Astrocyte (in vitro differentiated cells and primary cell): ENCODE measurements at places on chromosomes 4 and X. TPM values are rescaled to one million over a fixed set of nuclear protein-coding genes. Genes with fewer than 3 reads are reported as not detected.

GRCh38 chr4:39714166-39714565, 16.2 kb downstream of the UBE2K start:
- no peaks in the 10 kb centered on the region for H3K27me3 ChIP-seq
- DNase-seq: no peak
- no peaks in the 10 kb centered on the region for H3K4me1 ChIP-seq
- H3K27ac ChIP-seq: no peak overlapping the region
- H3K36me3 ChIP-seq: no peaks in the 10 kb centered on the region
- H3K4me3 ChIP-seq: no peak overlapping the region

DNA sequence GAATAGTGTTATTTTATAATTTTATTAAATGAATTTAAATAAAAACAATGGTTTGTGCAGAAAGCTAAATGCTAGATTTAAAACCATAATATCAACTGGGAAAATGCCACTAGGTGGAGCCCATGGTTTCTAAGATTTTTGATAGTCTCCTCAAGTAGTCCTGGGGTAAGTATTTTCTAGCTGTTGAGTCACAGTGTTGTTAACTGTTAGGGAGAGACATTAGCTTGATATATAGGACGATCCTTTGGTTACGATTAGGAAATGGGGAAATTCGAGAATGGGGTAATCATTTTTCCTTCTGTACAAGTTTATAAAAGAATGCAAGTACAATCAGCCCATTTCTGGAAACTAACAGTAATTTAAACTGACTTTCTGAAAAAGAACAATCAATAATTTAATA, 378.4 kb downstream of the ANKRD50 start:
- no peaks in the 10 kb centered on the region for H3K36me3 ChIP-seq
- H3K27me3 ChIP-seq: no peaks in the 10 kb centered on the region
- H3K4me1 ChIP-seq: no peaks in the 10 kb centered on the region
- H3K27ac ChIP-seq: no peak overlapping the region
- DNase-seq: peak; percentile 73
- no peak overlapping the region for H3K4me3 ChIP-seq

GRCh38 chr4:176443117-176443516, 123.4 kb downstream of the SPCS3 start:
- H3K36me3 ChIP-seq: no peaks in the 10 kb centered on the region
- peak; percentile 98 for DNase-seq
- peak overlapping the region; percentile 81 for H3K27ac ChIP-seq
- no peak overlapping the region for H3K4me3 ChIP-seq

DNA sequence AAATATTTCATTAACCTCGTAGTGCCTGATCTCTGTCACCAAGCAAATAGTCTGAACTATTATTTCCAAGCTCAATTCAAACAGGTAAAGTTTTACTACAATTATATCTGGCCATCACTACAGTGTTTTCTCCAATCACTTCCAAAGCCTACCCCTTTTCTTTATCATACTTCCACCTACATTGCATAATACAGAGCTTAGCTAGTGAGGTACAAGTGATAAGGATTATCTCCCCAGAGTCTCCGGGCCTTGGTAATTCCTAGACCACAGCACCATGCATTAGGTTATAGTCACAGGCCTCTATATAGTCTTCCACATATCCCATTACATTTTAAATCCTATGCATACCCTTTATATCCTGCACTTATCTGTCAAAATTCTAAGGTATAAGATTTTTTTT, 154.2 kb downstream of the SNCA start:
- DNase-seq: no peak
- H3K27ac ChIP-seq: no peak overlapping the region
- H3K4me3 ChIP-seq: no peak overlapping the region

- H3K27ac ChIP-seq: no peak overlapping the region
- peaks cover 13% of the 10 kb centered on the region for H3K4me1 ChIP-seq
- H3K27me3 ChIP-seq: peaks cover 11% of the 10 kb centered on the region
- H3K4me3 ChIP-seq: no peak overlapping the region
- no peaks in the 10 kb centered on the region for H3K36me3 ChIP-seq
Observed at GRCh38 chr4:143511906-143512305, 1.6 kb upstream of the SMARCA5 start.

DNA sequence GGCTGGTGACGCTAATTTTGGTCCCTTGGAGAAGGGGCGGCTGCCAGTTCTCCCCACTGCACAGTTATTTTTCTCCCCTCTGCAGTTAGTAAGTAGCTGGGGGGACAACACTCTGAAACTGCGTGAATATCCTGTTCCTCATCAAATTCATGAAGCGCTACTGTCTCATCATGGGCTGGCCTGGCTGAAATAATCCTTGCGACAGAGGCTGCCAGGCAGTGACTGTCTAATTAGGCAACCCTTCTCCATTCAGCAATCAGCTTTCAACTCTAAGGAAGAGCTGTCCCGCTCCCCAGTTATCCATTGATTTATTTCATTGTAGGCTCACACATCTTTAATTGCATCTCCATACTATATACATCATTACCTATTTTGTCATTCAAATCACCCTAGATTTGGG, 8.2 kb downstream of the SH3TC1 start:
- no peaks in the 10 kb centered on the region for H3K27me3 ChIP-seq
- H3K27ac ChIP-seq: no peak overlapping the region
- no peaks in the 10 kb centered on the region for H3K36me3 ChIP-seq
- H3K4me1 ChIP-seq: peaks cover 8% of the 10 kb centered on the region
- no peak for DNase-seq
- no peak overlapping the region for H3K4me3 ChIP-seq

DNA sequence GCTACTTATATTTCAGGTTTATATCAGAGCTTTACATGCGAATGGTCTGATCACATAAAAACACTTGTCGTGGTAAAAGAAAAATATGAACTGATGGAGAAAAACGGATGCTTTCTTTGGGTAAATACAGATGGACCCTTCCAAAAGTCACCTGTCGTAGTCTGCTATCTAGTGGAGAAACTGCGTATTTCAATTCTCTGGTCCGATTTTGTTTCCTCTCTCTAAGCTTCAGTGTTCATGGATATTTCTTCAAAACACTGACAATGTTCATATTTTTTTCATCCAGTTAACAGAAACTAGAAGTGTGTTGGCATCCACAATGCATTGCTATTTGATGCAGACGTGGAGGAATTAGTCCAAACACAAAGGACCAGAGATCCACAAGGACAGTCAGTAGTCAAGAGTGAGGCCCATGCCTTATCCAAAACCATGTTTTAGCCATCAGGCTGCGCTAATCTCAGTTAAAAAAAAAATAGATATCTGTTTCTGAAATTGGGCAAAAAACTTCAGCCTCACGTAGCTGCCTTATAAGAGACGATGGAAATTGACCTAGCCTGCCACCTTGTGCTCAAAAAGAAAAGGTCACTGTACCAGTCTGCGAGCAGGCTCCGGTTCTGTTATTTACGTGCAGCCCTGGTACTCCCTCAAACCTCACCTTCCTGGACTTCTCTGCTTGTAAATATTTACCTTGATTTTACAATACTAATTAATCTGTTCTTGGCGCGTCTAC, 16.0 kb downstream of the MEPE start:
- no peaks in the 10 kb centered on the region for H3K36me3 ChIP-seq
- no peaks in the 10 kb centered on the region for H3K27me3 ChIP-seq
- peaks cover 8% of the 10 kb centered on the region for H3K4me1 ChIP-seq

DNA sequence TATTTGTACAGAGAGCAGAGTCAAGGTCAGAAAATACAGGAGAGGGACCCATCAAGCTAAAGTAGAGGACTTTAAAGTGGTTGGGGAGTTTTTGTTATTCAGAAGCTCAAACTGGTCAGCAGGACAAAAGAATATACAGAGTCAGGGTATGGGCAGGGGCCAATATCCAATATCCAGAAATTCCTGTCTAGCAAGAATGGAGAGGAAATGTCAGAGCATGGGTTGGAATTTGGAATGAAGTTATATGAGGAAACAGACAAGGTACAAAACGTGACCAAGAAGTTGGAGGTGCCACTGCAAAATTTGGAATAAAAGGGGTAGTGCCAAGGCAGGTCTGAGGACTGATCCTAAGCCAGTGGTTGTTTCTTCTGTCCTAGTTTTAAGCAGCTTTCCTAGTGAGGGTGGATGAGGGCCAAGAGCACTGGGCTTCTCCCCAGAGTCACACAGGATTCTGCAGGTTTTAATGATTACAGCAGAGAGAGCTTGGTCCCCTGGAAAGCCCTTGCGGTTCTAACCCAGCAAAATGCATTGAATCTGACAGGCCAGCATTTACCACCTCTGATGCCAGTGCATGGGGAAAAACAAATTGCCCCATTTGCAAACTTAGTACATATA, 304.7 kb upstream of the FTHL17 start:
- H3K36me3 ChIP-seq: no peaks in the 10 kb centered on the region
- H3K27ac ChIP-seq: no peak overlapping the region
- no peak overlapping the region for H3K4me3 ChIP-seq

- no peak overlapping the region for H3K4me3 ChIP-seq
- H3K27ac ChIP-seq: no peak overlapping the region
- no peaks in the 10 kb centered on the region for H3K27me3 ChIP-seq
- peaks cover 4% of the 10 kb centered on the region for H3K4me1 ChIP-seq
- no peak for DNase-seq
Observed at GRCh38 chrX:39874202-39874816, 223.4 kb downstream of the BCOR start.

GRCh38 chr4:72076562-72076961, 44.8 kb downstream of the NPFFR2 start:
- H3K36me3 ChIP-seq: no peaks in the 10 kb centered on the region
- peak overlapping the region; percentile 17 for H3K27ac ChIP-seq
- H3K4me3 ChIP-seq: no peak overlapping the region
- no peaks in the 10 kb centered on the region for H3K27me3 ChIP-seq
- H3K4me1 ChIP-seq: peaks cover 6% of the 10 kb centered on the region

DNA sequence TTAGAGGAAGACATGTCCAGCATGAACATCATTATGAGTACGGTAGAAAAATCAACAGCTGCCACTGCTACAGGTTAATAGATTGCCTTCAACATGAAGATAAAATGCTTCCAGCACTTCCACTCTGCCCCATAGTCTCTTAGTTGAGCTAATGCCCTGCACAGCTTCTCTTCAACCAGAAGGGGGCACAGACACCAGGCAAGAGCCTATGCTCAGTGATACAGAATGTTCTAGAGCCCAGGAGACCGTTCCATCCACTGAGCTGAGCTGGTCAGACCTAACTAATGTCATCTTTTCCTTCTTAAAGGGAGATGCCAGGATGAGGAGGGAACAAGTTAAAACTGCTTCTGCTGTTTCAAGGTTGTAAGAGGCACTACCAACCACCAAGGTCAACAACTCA, 42.2 kb downstream of the SMIM10L2A start:
- no peak overlapping the region for H3K27ac ChIP-seq
- no peak overlapping the region for H3K4me3 ChIP-seq
- H3K4me1 ChIP-seq: no peaks in the 10 kb centered on the region
- no peaks in the 10 kb centered on the region for H3K36me3 ChIP-seq
- H3K27me3 ChIP-seq: no peaks in the 10 kb centered on the region

DNA sequence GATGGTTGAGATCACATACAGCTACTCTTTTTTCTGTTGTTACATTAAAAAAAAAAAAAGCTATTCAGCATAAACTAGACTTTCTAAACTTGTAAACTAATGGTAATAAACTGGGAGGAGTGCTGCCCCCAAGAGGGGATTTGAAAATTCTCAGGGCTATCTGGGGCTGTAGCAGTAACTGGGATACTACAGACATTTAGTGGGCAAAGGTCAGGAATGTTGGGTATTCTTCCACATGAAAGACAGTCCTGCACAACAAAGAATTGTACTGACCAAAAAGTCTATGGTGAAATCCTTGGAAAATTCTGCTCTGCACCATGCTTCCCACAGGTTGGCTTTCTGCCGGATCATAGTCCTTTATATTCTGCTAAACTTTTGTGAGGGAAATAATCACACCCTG, 232.6 kb upstream of the BOD1L1 start:
- no peaks in the 10 kb centered on the region for H3K36me3 ChIP-seq
- H3K27me3 ChIP-seq: no peaks in the 10 kb centered on the region
- no peak overlapping the region for H3K4me3 ChIP-seq
- H3K4me1 ChIP-seq: no peaks in the 10 kb centered on the region
- H3K27ac ChIP-seq: no peak overlapping the region
- no peak for DNase-seq

GRCh38 chrX:133444952-133445831, 29.9 kb upstream of the GPC4 start:
- H3K27ac ChIP-seq: no peak overlapping the region
- peak; percentile 28 for DNase-seq
- H3K4me1 ChIP-seq: no peaks in the 10 kb centered on the region
- no peaks in the 10 kb centered on the region for H3K36me3 ChIP-seq
- peak overlapping the region; percentile 57 for H3K4me3 ChIP-seq

DNA sequence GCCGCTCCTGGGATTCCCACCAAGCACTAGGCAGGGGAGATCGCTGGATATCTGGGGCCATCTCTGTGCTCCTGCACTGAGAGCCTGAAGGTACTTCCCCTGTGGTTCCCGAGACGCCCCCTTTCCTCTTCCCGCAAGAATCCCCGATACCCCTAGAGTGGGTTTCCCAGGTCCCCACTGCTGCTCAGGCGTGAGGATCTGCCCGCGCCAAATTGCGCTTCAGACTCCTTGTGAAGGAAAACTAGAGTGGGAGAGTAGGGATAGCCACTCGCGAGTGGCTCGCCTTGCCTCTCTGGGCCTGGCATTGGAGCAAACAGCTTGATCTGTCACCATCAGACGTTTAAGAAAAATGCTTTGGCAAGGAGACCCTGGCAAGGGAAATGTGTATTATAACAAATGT, 1.5 kb downstream of the IL1RAPL2 start:
- H3K36me3 ChIP-seq: no peaks in the 10 kb centered on the region
- H3K27me3 ChIP-seq: peaks cover 20% of the 10 kb centered on the region
- H3K4me3 ChIP-seq: no peak overlapping the region
- H3K27ac ChIP-seq: no peak overlapping the region
- H3K4me1 ChIP-seq: no peaks in the 10 kb centered on the region

DNA sequence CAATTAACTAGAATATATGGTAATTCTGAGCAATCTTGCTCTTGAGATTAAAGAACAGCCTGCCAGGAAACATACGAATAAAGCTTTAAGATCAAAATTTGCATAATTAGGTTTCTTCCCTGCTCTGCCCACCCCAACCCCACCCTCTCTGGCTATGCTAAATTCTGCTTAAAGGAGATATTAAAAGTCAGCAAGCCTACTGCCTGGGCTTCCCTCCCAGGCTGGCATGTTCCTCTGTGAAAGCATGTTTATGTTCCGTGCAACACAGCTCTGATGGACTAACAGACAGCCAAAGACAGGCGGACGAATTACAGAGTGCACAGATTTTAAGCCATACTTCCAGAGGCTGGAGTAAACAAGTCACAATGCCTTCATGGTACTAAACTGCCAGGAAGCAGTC, 28.4 kb downstream of the CD99L2 start:
- H3K27ac ChIP-seq: no peak overlapping the region
- no peaks in the 10 kb centered on the region for H3K27me3 ChIP-seq
- peaks cover 7% of the 10 kb centered on the region for H3K4me1 ChIP-seq
- H3K36me3 ChIP-seq: no peaks in the 10 kb centered on the region
- H3K4me3 ChIP-seq: no peak overlapping the region

- DNase-seq: no peak
- peak overlapping the region; percentile 19 for H3K27ac ChIP-seq
- peak overlapping the region; percentile 54 for H3K4me3 ChIP-seq
Observed at GRCh38 chrX:40157228-40158035, 59.7 kb upstream of the BCOR start.

- H3K27ac ChIP-seq: no peak overlapping the region
- H3K27me3 ChIP-seq: no peaks in the 10 kb centered on the region
- H3K4me1 ChIP-seq: peaks cover 4% of the 10 kb centered on the region
- H3K36me3 ChIP-seq: peaks cover 12% of the 10 kb centered on the region
- no peak for DNase-seq
Observed at GRCh38 chr4:147620315-147620714, 3.1 kb downstream of the TMEM184C start.

The C1QTNF7 gene
- not detected in 2 replicates for total RNA-seq

The TACR3 gene
- total RNA-seq: 0.05 TPM in 2 replicates

The GATA1 gene
- not detected in 2 replicates for total RNA-seq

The RPL36A gene
- 185 and 186 TPM in 2 replicates for total RNA-seq

The P2RY10 gene
- total RNA-seq: not detected in 2 replicates

The SOD3 gene
- total RNA-seq: 8.6 and 12.0 TPM in 2 replicates

The DCAF12L2 gene
- total RNA-seq: 0.38 and 0.59 TPM in 2 replicates

The PPP2R2C gene
- 0.72 and 1.1 TPM in 2 replicates for total RNA-seq

The WWC2 gene
- total RNA-seq: 51.6 and 62.6 TPM in 2 replicates
